ENCODE measurements at places on chromosomes 5 and 9. TPM values are rescaled to one million over a fixed set of nuclear protein-coding genes. Genes with fewer than 3 reads are reported as not detected.

GRCh38 chr5:78610636-78611035 lies 37.9 kb downstream of the LHFPL2 start:
- no peak for DNase-seq
- H3K4me3 ChIP-seq, result no peak overlapping the region
- peaks cover 17% of the 10 kb centered on the region for H3K36me3 ChIP-seq
- no peaks in the 10 kb centered on the region for H3K27me3 ChIP-seq
- H3K4me1 ChIP-seq, result peaks cover 29% of the 10 kb centered on the region

DBH gene
- total RNA-seq, result not detected

DNA sequence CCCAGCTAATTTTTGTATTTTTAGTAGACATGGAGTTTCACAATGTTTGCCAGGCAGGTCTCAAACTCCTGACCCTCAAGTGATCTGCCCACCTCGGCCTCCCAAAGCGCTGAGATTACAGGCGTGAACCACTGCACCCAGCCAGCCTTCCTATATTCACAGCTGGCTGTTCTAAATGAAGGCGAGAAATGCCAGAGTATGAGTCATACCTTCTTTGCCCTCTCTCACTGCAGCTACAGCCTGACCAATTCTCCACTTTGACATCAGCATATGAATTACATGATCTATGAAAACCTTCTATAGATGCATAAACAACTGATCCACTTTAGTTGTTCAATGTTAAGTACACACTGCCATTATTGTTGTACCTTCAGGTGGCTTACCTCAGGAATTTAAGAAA lies 14.5 kb downstream of the APTX start:
- no peak for DNase-seq
- no peak overlapping the region for H3K4me3 ChIP-seq
- no peaks in the 10 kb centered on the region for H3K36me3 ChIP-seq
- no peaks in the 10 kb centered on the region for H3K27me3 ChIP-seq
- no peaks in the 10 kb centered on the region for H3K4me1 ChIP-seq
- H3K27ac ChIP-seq, result no peak overlapping the region

GRCh38 chr5:94376672-94377345 lies 241.6 kb downstream of the KIAA0825 start:
- H3K4me3 ChIP-seq, result no peak overlapping the region
- DNase-seq, result no peak
- H3K27me3 ChIP-seq, result no peaks in the 10 kb centered on the region
- H3K27ac ChIP-seq, result no peak overlapping the region

DNA sequence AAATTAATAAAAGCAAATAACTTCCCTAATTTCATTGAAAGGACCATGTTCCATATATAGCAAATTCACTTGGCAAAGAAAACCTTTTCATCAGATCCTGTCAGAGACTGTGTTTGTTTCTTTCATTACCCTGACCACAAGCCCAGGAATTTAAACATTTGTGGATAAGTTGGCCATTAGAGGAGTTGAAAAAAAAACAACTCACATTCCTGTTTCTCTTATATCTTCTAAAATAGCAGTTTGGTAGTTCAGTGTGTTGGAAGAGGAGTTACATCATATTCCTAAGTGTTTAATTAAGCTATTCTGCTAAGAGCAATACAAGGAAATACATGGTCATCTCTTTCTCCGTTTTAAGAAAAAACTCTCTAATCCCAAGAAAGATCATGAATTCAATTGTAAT lies 505.6 kb downstream of the TLE1 start:
- no peaks in the 10 kb centered on the region for H3K27me3 ChIP-seq
- H3K36me3 ChIP-seq, result no peaks in the 10 kb centered on the region
- H3K27ac ChIP-seq, result no peak overlapping the region
- H3K4me1 ChIP-seq, result 0 out of 2 replicates have a peak, but pooled peaks cover 7% of the 10 kb centered on the region
- DNase-seq, result no peak

GRCh38 chr5:169873642-169874041 lies 106.7 kb downstream of the INSYN2B start:
- no peak for DNase-seq
- no peaks in the 10 kb centered on the region for H3K36me3 ChIP-seq
- no peak overlapping the region for H3K27ac ChIP-seq
- no peaks in the 10 kb centered on the region for H3K4me1 ChIP-seq
- H3K27me3 ChIP-seq, result no peaks in the 10 kb centered on the region
- H3K4me3 ChIP-seq, result no peak overlapping the region

GRCh38 chr5:88805151-88805784 lies 77.7 kb downstream of the MEF2C start:
- no peaks in the 10 kb centered on the region for H3K36me3 ChIP-seq
- no peak overlapping the region for H3K27ac ChIP-seq
- H3K4me3 ChIP-seq, result no peak overlapping the region
- no peaks in the 10 kb centered on the region for H3K27me3 ChIP-seq
- DNase-seq, result no peak
- H3K4me1 ChIP-seq, result no peaks in the 10 kb centered on the region

FKTN gene
- total RNA-seq, result 32.3 TPM

- H3K27me3 ChIP-seq, result peaks cover 38% of the 10 kb centered on the region
- H3K4me1 ChIP-seq, result no peaks in the 10 kb centered on the region
- no peaks in the 10 kb centered on the region for H3K36me3 ChIP-seq
- H3K27ac ChIP-seq, result no peak overlapping the region
- no peak overlapping the region for H3K4me3 ChIP-seq
- DNase-seq, result no peak
Observed at GRCh38 chr9:126515001-126515872, 98.5 kb upstream of the LMX1B start.

GRCh38 chr9:133044661-133045060 lies 13.9 kb downstream of the GTF3C5 start:
- no peak overlapping the region for H3K27ac ChIP-seq
- peaks cover 5% of the 10 kb centered on the region for H3K36me3 ChIP-seq
- H3K4me1 ChIP-seq, result no peaks in the 10 kb centered on the region
- no peaks in the 10 kb centered on the region for H3K27me3 ChIP-seq
- H3K4me3 ChIP-seq, result no peak overlapping the region
- no peak for DNase-seq

GAPT gene
- total RNA-seq, result not detected

GRCh38 chr9:115073456-115073855 lies 44.5 kb downstream of the TNC start:
- no peaks in the 10 kb centered on the region for H3K27me3 ChIP-seq
- H3K4me1 ChIP-seq, result no peaks in the 10 kb centered on the region
- H3K36me3 ChIP-seq, result no peaks in the 10 kb centered on the region
- H3K4me3 ChIP-seq, result no peak overlapping the region
- DNase-seq, result no peak

COL23A1 gene
- total RNA-seq, result not detected

ACER2 gene
- total RNA-seq, result 4.3 TPM

ZFP2 gene
- total RNA-seq, result not detected

GRCh38 chr5:177116631-177117373 lies 16.8 kb upstream of the NSD1 start:
- DNase-seq, result no peak
- H3K27ac ChIP-seq, result no peak overlapping the region
- no peaks in the 10 kb centered on the region for H3K4me1 ChIP-seq
- H3K36me3 ChIP-seq, result no peaks in the 10 kb centered on the region
- H3K27me3 ChIP-seq, result no peaks in the 10 kb centered on the region

SNCAIP gene
- total RNA-seq, result not detected

DNA sequence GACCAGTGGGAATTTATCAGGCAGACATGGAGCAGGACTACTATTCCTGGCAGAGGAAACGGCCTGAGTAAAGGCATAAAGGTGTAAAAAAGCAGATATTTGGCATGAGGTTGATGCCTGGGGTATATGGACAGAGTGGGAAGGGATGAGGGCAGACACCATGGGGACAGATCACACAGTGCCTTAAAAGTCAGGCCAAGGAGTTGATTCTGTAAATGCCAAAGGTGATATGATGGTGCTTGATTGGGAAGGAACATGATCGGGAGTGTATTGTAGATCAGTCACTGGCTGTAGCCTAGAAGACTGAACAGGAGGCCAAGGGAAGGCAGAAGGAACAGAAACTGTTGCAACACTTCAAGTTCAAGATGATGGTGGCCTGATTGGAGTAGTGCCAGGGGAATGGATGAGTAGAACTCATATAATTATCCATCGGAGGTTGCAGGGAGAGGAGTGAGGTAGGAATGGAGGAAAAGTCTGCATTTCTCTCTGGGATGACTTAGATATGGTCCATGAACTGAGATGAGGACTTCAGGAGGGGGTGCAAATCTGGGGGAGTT lies 594.3 kb upstream of the KLF4 start:
- H3K27me3 ChIP-seq, result no peaks in the 10 kb centered on the region
- H3K36me3 ChIP-seq, result no peaks in the 10 kb centered on the region
- DNase-seq, result no peak
- H3K4me1 ChIP-seq, result no peaks in the 10 kb centered on the region
- H3K27ac ChIP-seq, result no peak overlapping the region

DNA sequence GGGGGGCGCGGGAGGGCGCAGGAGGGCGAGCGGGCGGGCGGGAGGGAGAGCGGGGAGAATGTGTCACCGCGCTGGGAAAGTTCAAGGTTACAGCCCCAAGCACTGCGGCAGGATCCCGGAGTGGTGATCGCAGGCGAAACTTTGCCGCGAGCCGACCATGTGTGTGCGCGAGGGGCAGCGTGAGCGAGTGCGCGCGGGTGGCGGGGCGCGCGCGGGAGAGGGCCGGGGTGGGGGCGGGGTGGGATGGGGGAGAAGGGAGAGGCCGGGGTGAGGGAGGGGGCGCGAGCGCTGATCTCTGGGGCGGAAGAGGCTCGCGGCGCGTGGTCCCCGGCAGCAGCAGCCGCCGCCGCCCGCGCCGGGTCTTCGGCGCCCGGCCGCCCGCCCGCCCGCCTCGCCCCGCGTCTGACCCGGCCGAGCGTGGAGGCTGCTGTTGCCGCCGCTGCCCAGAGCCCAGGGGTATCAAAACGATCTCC lies at the start of gene NFIB:
TSS of gene NFIB (minus strand) at position 191 of the 473 bp plus-strand sequence. CDS start 630 bp downstream, outside the sequence.
- peaks cover 31% of the 10 kb centered on the region for H3K4me1 ChIP-seq
- no peak for DNase-seq
- no peaks in the 10 kb centered on the region for H3K27me3 ChIP-seq
- no peaks in the 10 kb centered on the region for H3K36me3 ChIP-seq
- H3K27ac ChIP-seq, result peak within 1 kb of the TSS; percentile 96

FOXI1 gene
- total RNA-seq, result not detected

TMEM215 gene
- total RNA-seq, result not detected

DNA sequence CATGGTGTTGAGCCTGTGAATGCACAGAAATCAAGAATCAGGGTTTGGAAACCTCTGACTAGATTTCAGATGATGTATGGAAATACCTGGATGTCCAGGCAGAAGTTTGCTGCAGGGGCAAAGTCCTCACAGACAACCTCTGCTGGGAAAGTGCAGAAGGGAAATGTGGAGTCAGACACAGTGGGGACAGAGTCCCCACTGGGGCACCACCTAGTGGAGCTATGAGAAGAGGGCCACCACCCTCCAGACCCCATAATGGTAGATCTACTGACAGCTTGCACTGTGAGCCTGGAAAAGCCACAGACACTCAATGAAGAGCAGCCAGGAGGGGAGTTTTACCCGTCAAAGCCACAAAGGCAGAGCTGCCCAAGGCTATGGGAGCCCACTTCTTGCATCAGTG lies 181.9 kb upstream of the SEMA6A start:
- no peaks in the 10 kb centered on the region for H3K27me3 ChIP-seq
- no peak for DNase-seq
- no peak overlapping the region for H3K27ac ChIP-seq
- H3K36me3 ChIP-seq, result no peaks in the 10 kb centered on the region

GRCh38 chr5:120982351-120982750 lies 518.3 kb downstream of the PRR16 start:
- no peaks in the 10 kb centered on the region for H3K4me1 ChIP-seq
- no peaks in the 10 kb centered on the region for H3K27me3 ChIP-seq
- H3K27ac ChIP-seq, result no peak overlapping the region
- DNase-seq, result no peak
- no peaks in the 10 kb centered on the region for H3K36me3 ChIP-seq

- H3K27ac ChIP-seq, result no peak overlapping the region
- H3K27me3 ChIP-seq, result no peaks in the 10 kb centered on the region
- H3K36me3 ChIP-seq, result 0 out of 2 replicates have a peak, but pooled peaks cover 3% of the 10 kb centered on the region
- no peak overlapping the region for H3K4me3 ChIP-seq
Observed at GRCh38 chr9:123058834-123059233, 25.4 kb downstream of the GPR21 start.

PDE8B gene
- total RNA-seq, result 1.8 TPM

PCDH1 gene
- 101 TPM for total RNA-seq

DNA sequence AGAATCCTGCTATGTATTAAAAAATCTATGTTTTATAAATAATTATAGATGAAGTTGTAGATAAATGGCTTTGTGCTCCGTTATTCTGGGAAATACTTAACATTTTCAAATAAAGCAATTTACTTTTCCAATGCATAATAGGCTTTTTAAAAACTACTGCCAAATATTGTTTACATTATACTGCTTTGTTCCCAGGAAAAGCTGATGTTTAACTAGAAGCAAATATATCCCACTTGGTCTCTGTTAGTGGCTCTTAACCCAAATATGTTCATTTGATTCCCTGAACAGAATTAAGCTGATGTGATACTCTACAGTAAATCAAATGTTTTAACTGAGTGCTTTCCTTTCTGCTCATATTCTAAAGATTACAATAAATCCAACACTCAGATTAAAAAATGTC lies 326.3 kb downstream of the SLCO4C1 start:
- DNase-seq, result no peak
- H3K4me3 ChIP-seq, result no peak overlapping the region

GRCh38 chr9:2725898-2726649 lies 8.8 kb downstream of the KCNV2 start:
- H3K4me3 ChIP-seq, result no peak overlapping the region
- no peak for DNase-seq
- H3K27ac ChIP-seq, result no peak overlapping the region
- H3K27me3 ChIP-seq, result no peaks in the 10 kb centered on the region
- H3K36me3 ChIP-seq, result no peaks in the 10 kb centered on the region

- H3K27ac ChIP-seq, result no peak overlapping the region
- H3K27me3 ChIP-seq, result no peaks in the 10 kb centered on the region
- H3K36me3 ChIP-seq, result no peaks in the 10 kb centered on the region
- no peaks in the 10 kb centered on the region for H3K4me1 ChIP-seq
- H3K4me3 ChIP-seq, result no peak overlapping the region
- DNase-seq, result no peak
Observed at GRCh38 chr9:20269620-20270019, 352.7 kb downstream of the MLLT3 start.

FOXD4 gene
- not detected for total RNA-seq

DNA sequence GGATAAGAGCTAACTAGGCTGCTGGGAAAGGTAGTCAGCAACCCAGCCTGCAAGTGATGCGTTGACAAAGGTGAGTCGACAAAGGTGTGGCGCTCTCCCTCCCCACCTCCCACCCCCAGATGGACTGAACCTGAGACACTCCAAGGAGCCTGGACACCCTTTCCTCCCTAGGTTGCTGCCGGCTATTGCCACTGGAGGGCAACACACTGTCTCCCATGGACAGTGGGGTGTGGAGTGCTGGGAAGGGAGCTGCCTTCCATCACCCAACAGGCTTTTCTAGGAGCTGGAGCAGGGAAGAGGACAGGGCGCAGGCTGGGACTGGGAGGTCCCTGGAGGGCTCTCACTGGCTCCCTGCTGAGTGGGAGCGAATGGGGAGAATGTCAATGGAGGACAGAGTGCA lies 75.4 kb upstream of the ARAP3 start:
- no peak overlapping the region for H3K27ac ChIP-seq
- H3K4me1 ChIP-seq, result peaks cover 14% of the 10 kb centered on the region
- H3K27me3 ChIP-seq, result no peaks in the 10 kb centered on the region
